ENCODE measurements at places on chromosomes 7 and 10.

GRCh38 chr10:107561136-107561650 is 396.7 kb upstream of the SORCS1 start:
- no peak for DNase-seq

GRCh38 chr10:33542752-33543505 is 208.5 kb upstream of the NRP1 start:
- DNase-seq = no peak

DNA sequence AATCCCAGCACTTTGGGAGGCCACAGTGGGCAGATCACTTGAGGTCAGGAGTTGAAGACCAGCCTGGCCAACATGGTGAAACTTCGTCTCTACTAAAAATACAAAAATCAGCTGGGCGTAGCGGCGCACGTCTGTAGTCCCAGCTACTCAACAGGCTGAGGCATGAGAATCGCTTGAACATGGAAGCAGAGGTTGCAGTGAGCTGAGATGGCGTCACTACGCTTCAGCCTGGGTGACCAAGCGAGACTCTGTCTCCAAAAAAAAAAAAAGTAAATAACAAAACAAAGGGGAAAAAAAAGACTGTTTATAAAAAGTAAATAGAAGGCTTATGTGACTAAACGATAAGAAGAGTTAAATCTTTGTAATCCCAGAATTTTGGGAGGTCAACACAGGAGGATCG is 15.0 kb upstream of the DNMBP start:
- DNase-seq = no peak

GRCh38 chr10:23556727-23557440 is 118.0 kb downstream of the OTUD1 start:
- no peak for DNase-seq

DNA sequence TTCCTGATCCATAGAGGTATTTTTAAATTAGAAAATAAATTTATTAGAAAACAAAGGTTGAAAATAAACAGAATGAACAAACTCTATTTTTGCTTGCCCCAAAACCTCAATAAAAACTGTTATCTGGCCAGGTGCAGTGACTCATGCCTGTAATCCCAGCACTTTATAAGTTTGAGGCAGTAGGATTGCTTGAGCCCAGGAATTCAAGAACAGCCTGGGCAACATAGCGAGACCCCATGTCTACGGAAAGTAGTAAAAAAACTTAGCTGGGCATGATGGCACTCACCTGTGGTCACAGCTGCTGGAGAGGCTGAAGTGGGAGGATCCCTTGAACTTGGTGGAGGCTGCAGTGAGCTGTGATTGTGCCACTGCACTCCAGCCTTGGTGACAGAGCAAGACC is 10.3 kb downstream of the SLK start:
- DNase-seq = no peak

DNA sequence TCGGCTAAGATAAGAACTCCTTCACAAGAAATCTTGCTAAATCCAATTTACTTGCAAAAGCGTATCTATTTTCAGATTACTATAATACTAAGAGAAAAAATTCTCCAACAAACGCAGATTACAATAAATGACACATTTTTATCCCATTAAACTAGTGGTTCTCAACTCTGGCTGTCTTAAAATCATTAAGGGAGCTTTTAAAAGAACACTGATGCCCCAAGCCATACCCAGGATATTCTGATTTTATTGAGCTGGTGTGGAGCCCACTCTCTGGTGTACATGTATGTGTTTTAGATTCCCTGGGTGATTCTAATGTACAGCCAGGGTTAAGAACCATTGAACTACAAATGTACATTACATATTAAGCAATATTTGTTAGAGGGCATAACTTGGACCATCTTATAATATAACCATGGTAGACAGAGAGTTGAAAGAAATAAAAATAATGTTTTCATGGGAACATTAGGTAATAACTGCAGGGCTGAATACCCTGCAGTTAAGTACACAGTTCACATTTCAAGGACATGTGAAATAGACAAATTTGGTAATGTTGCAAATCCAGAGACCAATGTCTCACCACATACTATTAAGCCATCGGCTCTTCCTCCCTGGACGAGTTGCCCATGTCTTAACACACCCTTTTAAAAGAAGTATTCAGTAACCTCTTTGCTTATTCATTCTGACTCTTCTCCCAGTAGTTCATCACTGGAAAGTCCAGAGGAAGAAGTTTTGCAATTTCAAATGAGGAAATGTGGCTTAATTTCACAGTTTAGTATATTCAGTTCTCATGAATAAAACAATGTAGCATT is 6.2 kb downstream of the GSAP start:
- no peak for DNase-seq

DNA sequence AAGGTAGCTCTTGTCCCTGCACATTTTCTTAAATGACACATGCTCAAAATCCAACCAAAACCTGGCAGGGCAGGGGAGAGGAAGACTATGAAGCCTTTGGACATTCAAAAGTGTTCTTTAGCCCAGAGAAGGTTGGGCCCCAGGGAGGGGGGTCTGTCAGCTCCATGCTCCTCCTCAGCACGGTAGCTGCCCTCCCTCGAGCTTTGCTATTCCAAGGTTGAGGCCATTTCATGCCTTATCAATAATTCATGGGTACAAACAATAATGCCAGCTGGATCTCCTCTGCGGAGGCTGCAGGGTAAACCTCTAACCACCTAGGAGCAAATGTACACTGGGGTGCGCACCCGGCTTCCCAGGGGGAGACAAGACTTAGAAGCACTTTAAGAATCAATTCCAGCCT is 61.5 kb downstream of the SLIT1 start:
- DNase-seq = no peak

DNA sequence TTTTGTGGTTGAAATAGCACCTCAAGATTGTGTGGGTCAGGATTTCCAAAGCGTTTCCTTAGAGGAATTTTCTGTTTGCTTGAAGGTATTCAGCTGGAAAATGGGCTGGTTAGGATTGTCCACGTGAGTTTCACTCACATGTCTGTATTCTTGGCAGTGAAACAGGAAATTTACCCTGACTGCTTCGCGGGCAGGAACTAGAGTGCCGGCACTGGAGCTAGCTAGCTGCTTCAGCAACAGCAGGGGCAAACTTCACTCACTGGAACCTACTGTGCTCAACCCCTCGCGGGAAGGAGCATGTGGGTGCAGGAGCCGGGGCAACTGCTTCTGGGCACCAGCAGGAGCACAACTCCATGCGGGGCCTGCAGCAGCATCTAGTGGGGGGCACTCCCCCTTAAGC is 38.0 kb upstream of the RTKN2 start:
- no peak for DNase-seq

DNA sequence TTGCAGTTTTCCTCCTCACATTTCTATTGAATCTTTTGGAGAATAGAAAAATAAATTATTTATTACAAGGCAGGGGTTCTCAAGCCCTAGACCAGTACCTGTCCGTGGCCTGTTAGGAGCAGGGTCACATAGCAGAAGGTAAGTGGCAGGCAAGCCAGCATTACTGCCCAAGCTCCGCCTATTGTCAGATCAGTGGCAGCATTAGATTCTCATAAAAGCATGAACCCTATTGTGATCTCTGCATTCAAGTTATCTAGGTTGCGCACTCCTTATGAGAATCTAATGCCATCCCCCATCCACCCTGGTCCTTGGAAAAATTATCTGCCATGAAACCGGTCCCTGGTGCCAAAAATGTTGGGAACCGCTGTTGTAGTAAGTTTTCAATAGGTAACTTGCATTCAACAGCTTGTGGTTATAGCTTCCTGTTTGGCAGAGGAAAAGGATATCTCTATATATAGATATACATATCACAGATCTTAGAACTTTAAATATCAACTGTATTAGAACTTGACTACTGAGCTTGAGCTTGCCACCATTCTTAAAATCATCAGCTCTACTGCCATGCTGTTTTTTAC is 165.1 kb downstream of the AHR start:
- no peak for DNase-seq

DNA sequence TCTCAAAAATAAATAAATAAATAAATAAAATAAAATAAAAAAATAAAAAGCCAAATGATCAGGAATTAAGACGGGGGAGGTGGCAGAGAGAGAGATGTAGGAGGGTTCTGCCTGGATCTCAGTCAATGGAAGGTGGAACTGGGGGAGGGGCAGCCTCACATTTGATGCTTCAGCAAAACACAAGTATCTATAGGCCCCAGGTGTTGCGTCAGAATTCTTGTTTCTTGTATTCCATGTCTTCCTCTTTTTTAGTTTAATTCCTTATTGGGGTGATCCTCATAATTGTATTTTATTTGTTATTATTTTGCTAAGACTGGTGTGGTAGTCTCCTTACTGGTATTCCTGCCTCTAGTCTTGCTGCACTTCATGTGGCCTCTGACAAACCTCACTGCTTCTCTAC is 41.4 kb upstream of the SMARCD3 start:
- DNase-seq = no peak

DNA sequence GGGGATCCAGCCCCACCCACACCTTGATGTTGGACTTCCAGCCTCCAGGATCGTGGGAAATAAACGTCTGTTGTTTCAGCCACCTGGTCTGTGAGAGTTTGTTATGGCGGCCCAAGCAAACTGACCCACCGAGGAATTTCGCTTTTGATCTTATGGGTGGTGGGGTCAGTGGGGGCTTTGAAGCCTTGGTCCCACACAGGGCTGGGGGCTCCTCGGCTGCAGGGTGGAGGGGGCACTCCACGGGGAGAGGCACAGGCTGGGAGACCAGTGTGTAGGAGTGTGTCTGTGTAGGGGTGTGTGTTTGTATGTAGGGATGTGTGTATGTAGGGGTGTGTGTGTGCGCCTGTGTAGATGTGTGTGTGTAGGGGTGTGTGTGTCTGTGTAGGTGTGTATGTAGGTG is 48.1 kb upstream of the PSMG3 start:
- DNase-seq = no peak

DNA sequence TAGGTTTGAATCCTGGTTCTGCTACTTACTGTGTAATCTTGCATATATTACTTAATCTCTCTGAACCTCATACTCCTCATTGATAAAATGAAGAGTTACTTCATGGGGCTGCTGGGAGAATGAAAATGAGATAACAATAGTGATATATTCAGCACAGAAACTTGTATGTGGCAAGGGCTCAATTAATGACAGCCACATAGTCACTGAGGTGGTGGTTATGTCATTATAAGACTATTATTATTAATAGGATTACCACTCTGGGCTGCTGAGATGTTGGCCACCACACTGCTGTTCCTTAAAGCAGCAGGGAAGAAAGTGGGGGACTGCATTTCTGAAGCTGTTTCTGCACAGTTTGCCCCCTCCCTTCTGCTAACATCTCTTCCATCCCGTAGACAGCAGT is 100.4 kb upstream of the PDLIM1 start:
- DNase-seq = no peak

- no peak for DNase-seq
These were observed 21.5 kb upstream of the OGDHL start for GRCh38 chr10:49783645-49784044.

DNA sequence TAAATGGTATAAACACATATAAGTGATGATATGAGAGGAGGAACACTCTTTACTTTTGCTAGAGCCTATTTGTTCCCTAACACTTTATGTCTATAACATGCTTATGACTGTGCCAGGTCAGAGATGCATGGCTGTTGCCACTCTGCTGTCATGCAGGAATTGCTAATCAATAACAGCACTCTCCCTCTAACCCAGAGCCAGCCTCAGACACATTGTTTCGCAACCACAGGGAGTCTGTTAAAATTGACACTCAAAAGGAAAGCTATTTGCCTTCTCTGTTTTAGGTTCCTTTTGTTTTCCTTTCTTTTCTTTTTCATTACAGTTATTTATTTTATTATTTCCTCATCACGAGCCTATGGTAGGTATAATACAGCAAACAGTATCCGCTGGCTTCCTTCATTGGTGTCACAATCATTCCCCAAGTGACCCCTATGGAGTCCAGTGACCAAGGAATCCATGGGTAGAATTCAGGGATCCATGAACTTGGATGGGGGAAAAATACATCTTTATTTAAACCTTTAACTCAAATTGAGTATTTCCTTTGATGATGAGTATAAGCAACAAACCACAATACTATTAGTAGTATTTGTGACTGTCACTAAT is 6.8 kb downstream of the PON2 start:
- DNase-seq = no peak

Data from liver (tissue), 10 donors.